Stimulated activated CD8-positive, alpha-beta memory T cell treated with anti-CD3 and anti-CD28 coated beads, Interleukin-4, amount 100 ng/mL, for 1 hour (primary cell): ENCODE measurements at places on chromosomes 2 and 18.

DNA sequence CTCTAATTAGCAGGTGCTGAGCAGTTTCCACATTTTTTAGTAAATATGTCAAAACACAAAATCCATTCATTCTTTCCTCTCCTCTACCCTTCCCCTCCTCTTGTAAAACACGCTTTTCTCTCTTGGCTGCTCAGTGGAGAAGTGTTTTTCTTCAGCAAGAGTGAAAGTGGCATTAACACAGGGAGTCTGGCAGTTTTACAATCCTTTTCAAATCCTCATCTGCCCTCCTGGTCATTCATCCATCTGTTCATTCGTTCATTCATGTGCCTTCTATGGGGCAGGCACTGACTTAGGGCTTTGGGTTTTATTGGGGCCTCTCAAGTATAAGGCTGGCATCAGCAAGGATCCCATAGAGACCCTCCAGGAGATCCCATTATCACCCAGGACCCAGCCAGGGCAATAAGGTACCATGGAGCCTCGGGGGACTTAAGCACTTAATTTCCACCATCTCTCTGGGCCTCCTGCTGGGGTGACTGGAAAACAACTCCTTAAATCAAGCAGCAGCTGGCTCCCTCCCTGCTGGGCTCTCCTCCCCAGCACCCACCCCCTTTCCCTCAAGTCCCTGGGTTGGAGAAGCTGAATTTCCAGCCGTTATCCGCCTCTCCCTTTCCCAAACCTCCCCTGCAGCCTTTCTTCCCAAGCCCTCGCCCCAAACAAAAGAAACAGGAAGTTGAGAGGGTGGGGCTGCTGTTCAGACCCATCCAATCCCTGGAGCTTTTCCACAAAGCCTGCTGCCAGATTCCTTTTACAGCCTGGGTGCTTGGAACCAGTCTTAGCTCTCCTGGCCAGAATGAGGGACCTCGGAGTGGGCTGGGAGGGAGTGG, 32.6 kb downstream of the MARCHF4 start:
- no peak for DNase-seq

- no peak for DNase-seq
These were observed 313.8 kb downstream of the MTX2 start for GRCh38 chr2:176582990-176583481.

DNA sequence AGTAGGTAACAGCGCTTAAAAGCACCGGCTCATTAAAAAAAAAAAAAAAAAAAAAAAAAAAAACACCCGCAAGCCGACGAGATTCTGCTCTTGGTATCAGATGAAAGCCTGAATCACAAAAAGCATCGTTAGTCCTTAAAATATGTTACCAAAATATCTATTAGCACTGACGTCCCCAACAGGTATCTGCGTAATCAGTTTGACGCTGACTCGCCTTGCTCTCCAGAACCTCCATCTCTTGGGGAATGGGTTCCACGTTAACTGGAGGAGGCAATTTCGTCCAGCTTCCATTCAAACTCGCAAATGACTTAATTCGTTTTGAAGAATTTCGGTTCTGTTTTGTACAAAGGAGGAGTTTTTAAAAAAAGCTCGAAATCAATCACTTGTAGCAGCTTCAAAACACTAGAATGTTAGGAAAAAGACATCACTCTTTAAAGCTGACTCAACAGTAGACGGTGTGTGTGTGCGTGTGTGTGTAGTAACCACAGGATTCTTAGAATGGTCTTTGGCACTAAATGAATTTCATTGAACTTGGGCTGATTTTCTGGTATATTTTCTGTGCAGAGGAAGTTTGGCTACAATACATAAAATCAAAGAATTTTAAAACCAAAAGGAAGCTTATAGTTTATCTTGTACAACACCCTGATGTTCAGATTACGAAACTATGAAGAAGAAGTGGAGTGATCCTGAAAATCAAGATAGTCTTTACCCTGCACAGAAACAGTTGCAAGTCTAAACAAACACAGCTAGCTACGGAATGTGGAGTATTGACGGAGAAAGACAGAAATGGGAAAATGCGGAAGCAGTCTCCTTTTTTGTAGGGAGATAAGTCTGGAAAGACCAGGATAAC, 1.1 kb upstream of the PGAP1 start:
- peak; percentile 25 for DNase-seq

DNA sequence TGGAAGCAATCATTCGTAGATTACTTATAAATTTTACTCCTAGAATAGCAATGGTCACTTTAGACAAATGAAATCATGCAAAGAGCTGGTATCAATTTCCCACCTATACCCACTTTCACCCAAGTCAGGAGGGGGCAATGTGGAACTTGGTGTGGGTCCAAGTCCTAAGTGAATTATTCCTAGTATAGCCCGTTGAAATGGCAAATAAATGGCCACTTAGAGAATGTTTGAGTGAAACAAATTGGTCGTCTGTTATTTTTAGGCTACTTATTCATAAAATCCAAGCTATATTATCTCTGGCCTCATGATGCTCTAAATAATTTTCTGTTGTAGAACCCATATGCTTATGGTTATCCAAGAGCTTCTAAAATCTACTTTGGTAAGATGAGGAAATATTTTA, 98.1 kb downstream of the MYO3B start:
- DNase-seq: no peak

DNA sequence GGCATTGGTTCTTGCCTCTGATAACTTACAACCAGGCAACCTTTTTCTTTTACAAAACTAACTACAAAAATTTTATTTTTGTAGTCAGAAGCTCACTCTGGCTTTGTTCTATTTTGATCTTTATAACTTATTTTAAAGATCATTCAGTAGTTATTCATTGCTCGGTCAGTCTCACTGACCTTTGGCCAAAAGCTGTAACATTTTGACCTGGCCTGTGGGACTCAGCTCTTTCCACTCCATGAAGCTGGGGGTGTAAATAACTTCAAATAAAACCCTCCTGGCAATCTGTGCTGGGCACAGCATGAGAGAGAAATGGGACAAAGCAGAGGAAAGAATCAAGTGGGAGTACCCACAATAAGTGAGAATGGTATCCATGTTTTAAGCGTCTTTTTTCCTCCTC, 380.7 kb downstream of the SETBP1 start:
- DNase-seq: no peak

DNA sequence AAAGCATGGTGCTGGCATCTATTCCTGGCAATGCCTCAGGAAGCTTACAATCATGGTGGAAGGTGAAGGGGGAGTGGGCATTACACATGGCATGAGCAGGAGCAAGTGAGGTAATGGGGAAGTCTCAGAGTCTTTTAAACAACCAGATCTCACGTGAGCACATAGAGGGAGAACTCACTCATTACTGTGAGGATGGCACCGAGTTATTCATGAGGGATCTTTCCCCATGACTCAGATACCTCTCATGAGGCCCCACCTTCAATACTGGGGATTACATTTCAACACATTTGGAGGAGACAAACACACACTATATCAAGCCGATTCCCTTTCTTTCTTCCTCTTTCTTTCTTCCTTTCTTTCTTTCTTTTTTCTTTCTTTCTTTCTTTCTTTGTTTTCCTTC, 47.9 kb upstream of the FANCL start:
- DNase-seq: no peak

GRCh38 chr2:236168110-236169080, at the start of gene GBX2:
Gene GBX2 (minus strand): TSS chr2:236168386. CDS start chr2:236167971, 415 bp downstream.
- no peak for DNase-seq

DNA sequence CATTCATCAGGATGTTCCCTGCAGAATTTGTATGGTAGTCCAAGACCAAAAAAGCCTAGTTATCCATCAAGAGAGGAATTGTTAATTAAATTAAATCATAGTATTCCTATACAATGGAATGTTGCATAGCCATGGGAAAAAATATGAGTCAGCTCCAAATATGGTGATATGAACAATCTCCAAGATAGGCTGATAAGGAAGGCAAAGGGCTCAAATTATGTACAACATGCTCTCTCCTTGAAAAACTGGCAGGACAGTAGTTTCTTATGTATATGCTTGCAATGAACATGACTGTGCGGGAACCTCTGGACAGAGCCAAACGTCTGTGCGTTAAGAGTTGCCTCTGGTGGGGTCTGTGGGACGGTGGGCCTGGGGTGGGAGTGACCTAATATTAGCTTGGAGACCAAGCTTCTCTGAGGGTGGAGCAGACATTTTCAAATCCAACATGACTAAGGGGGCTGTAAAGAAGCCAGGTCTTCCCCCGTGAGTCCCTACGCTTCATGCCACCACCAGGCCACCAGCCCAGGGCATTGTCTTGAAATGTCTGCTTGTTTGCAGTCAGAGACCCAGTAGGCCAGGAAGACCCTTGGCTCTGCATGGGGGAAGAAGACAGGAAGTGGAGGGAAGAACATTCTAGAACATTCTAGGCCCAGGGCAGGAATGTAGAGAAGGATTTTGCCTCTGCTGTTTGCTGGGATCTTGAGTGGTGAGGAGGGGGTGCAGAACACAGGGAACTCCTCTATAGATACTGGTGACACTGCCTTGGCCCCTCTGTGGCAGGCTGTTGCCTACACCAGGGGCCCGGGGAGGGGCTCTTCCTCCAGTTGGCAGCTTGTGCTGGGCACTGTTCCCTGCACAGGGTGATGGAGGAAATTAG, 244.0 kb upstream of the HS6ST1 start:
- DNase-seq: no peak

DNA sequence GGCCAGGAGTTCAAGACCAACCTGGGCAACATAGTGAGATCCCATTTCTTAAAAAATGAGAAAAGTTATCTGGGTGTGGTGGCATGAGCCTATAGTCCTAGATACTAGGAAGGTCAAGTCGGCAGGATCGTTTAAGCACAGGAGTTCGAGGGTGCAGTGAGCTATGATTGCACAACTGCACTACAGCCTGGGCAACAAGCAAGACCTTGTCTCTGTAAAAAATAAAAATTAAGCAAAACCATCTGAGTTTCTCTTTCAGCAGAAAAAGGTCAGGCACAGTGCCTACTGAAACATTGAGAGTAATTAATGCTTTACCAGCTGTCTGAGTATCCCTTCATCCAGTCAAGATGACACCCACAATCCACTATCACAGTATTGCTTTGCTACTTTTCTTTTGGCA, 258.3 kb downstream of the MBD5 start:
- no peak for DNase-seq

- no peak for DNase-seq
These were observed 173.0 kb upstream of the REV1 start for GRCh38 chr2:99662761-99663341.

DNA sequence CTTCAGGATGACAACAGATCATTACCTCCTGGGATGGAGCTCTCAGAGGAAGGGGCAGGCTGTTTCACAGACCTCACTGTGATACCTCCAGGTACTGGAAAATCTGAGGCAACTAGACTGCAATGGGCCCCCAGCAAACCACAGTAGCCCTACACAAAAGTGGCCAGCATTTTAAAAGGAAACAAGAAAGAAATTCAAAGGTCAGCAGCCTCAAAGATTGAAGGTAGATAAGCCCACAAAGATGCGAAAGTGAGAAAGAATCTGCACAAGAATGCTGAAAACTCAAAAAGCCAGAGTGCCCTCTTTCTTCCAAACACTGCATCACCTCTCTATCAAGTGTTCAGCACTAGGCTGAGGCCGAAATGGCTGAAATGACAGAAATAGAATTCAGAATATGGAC, 499.5 kb upstream of the CHAC2 start:
- DNase-seq: no peak

DNA sequence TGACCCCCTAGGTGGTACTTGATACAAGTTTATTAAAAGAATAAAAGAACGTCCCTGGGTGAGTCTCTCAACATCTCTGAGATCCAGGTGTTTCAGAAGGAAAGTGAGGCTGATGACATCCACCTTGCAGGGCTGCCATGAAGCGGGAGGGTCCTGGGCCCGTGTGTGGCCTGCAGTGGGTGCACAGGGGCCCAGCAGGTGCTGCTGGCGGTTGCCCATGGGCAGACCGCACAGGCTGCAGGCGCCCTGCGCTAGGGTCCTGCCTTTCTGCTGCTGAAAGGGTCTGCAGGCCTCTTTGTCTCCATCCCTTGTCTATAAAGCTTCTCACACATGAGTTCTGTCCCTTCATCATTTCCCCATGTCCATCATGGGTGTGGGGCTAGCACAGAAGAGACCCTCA, 247.0 kb downstream of the TFCP2L1 start:
- no peak for DNase-seq

- no peak for DNase-seq
These were observed 40.8 kb downstream of the RTN4 start for GRCh38 chr2:55009277-55010060.

DNA sequence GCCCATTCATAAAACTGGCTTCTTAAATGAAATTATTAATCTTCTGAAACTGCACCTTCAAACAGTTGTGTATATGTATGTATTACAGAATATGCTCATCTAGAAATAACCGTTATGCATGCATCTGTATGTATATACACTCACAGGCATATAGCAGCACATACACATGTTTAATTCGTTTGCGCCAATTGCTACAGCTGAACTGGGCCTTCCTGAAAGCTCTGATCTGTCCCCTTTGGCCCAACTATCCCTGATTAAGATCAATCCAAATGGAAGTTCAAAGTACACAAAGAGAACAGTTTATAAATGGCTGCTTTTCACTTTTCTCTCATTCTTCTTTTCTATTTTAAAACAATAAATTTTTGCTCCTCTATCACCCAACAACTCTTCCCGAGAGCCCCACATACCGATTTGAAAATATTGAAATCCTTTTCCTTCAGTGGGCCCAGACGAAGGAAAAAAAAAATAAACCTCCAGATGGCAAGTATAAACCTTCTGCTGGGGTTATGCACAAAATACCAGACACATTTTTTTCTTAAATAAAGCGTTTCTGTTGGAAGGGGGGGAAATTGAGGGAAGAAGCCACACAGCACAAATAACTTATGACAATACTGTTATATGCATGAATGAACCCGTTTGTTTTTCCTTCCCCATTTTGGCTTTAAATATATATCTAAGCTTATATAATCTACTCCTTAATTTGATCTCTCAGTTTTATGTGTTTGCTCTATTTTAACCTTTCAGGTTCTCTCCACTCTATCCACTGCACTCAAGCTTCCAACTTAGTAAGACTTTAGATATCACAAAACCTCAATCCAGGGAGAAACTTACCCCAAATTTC, 267.3 kb downstream of the TCF4 start:
- no peak for DNase-seq

DNA sequence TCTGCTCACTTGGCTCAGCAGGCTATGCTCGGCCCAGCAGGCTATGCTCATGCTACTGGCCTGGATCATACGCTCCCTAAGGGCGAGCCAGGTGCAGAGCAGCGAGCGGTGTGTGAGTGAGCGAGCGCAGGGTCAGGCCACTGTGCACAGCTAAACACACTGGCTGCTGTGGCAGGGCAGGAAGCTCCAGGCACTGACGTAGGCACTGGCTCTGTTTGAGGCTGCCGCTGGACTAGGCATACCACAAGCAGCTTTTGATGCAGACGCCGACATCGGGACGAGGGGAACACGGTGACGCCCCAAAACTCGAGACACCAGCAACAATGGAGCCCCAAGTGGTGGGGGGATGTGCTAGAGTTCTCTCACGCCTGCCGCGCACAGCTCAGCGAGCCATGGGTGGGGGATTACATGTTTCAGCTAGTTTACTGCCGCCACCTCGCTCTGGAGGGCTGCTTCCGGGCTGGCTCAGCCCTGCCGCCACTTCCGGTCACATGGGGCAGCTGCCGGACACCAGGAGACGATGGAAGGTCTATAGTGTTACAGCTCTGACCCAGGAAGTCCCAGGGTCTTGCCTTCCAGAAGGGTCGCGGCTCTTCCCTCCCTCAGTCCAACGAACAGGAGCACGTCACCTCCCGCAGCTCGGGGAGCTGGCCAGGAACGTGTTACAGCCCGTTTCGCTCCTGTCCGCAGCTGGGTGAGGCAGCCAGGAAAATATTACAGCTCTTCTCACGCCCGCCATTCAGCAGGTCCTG, 1176.9 kb upstream of the LRRTM1 start:
- DNase-seq: no peak

- no peak for DNase-seq
These were observed 971 bp upstream of the FBXO41 start for GRCh38 chr2:73285159-73285739.

- DNase-seq: no peak
These were observed 161.7 kb downstream of the INSIG2 start for GRCh38 chr2:118250001-118250400.
